AG09309 (cell line): ENCODE measurements at places on chromosomes 5 and 9.

DNA sequence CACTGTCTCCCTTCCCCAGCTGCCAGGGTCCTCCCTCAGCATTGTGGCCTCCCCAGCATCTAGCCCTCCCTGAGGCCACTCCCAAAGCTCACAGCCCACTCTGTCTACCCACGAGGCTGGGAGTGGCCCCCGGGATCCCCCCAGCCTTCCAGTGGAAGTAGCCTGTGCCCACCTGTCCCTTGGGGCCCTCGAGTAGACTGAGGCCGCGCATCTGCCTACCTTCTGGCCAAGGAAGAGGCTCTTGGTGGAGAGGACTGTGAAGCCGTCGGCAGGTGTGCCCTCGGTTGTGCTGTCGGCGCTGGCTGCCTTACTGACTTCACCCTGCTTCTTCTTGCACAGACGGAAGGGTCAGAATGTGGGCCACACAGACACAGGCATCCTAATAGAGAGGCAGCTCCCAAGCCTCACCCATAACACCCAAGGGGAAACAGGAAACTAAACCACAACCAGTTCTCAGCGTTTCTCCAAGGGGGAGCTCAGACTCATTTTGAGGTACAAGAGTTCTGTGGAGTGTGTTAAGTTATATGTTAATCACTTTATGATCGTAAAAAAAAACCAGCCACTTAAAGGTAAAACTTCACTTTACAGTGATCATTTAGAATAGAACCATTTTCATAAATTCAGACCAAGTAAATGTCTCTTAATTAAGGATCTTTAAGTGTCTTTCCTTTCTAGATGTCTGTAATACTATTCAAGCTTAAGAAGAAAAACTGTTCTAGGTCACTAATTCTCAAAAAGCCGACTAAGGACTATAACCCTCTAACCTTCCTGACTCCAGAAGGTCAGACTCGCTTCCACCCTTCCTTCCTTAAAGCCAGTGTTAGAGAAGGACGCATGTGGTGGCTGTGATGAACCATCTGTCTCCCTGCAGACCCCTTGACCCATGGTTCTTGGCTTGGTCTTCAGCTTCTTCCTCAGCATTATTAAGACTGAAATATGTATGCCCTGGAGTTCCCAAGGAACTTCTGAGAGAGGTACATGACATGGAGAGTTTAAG, 38.5 kb downstream of the MACROH2A1 start:
- no peak for DNase-seq

GRCh38 chr5:32202394-32202793, 28.3 kb upstream of the GOLPH3 start:
- peak; percentile 84 for DNase-seq

GRCh38 chr9:93684806-93685543, 108.6 kb downstream of the PHF2 start:
- no peak for DNase-seq

GRCh38 chr5:134803821-134804220, 41.9 kb upstream of the C5orf24 start:
- DNase-seq: no peak

DNA sequence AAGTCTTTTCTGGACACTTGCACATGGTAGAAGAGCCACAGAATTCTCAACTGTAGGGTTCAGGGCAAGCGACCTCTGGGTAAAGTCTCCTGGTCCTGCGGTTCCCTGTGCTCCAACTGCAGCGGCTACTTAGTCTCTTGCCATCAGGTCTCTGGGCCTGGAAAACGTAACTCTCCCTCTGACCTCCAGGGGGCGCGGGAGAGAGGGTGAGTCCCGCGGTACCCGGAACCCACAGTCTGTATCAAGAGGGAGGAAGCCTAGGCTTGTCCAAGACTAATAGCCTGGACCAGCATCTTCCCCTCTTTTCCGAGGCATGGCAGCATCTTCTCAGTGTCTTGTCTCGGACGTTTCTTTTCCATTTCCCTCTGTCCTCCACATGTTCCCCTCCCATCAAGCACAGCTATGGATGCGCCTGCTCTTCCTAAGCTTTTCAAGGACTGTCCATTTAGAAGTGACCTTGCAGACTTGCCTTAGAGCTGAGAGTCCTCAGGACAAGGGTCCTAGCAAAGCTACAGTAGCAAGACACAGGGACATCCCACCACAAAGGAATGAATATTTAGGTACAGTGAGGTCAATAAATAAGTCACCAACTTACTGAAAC, 59.3 kb downstream of the FSTL4 start:
- DNase-seq: no peak

DNA sequence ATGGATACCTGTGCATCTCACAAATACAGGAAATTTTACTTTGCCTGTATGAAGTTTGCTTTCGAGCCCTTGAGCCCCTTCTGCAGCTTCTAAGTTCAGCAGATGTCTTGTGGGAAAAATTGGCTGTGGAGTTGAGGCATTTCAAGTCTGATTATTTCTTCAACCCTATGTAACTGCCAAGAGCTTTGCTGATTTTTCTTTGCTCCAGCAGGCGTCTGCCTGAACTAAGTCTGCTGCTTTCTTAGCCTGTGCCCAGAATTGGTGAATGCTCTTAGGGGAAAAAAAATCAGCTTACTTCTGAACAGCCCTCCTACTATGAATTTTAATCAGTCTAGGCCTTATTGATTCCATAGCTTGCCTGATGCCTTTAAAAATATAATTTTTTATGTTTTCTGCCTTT, 41.2 kb downstream of the RIC1 start:
- DNase-seq: no peak
